NCI-H1105 treated with DMSO at 0.1 percent for 48 hours (cell line): ENCODE measurements at places on chromosomes 4 and X.

- no peak for DNase-seq
These were observed 548 bp downstream of the TLR1 start for GRCh38 chr4:38803833-38804653.

DNA sequence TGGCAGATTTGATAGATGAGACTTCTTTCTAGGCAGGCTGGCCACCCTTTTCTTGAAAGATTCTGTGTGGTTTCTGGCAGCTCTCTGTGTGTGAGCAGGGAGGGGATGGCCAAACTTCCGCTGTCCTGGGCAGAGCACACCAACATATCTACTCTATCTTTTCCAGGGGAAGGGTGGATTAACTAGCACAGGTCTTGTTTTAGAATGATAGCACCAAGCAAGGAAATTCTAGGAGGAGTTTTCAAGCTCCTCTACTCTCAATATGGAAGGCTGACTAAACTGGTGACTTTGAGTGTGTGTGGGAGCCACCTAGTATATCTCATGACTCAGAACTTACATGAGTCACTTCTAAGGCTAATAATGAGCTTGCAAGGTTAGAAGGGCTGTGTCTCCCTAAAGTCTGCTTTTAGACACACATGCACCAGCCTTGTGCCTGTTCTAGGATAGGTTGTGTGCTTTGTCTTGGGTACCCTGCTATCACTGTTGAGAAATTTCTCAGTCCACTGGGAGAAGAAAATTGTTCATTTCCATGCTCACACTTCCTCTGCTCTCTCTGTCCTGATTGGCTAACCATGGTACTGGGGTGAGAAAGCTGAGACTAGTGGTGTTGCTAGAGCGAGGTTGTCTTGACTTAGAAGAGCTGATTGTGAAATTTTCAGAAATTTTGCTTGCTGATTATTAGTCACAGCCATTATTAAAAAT is 72.9 kb downstream of the YIPF6 start:
- DNase-seq, result no peak

- peak; percentile 68 for DNase-seq
These were observed 4.5 kb upstream of the MAML3 start for GRCh38 chr4:140158365-140159030.

- DNase-seq, result peak; percentile 24
These were observed 808 bp downstream of the PRDM5 start for GRCh38 chr4:120921456-120922380.

DNA sequence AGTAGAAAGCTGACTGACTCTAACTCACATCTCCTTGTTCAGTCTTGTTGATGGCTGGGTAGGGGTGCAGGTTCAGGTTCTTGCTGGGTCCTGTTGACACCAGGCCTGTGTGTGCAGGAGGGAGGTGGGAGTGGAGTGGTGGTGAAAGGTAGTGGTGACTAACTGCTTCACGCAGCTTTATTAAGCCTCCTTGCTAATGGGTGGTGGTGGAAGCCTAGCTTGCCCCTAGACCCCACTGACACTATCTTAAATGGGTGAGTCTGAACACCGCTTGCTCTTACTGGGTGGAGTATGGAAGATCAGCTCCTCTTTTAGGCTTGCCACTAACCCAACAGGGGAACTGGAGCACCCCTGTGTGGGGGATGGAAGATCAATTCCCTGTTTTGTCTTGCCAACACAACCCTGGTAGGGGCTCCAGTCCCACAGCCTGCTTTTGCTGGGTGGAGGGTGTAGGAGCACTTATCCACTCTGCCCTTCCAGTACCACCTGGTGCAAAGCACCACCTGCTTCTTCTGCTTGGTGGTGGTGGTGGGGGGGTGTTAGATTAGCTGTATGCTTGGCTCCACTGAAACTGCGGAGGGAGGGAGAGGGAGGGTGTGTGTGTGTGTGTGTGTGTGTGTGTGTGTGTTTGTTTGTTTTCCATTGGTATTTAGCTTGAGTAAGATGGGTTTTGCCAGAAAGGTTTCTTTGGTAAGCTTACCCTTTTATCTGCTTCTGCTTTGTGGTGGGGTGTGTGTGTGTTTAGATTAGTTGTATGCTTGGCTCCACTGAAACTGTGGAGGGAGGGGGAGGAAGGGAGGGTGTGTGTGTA is 25.6 kb downstream of the KDM6A start:
- DNase-seq, result peak; percentile 6

- DNase-seq, result peak; percentile 58
These were observed 504 bp upstream of the RBM3 start for GRCh38 chrX:48573690-48574269.

- DNase-seq, result peak; percentile 54
These were observed 2.1 kb downstream of the LEF1 start for GRCh38 chr4:108166441-108167315.

- peak; percentile 25 for DNase-seq
These were observed 293.2 kb downstream of the FBXO8 start for GRCh38 chr4:173990126-173990868.

DNA sequence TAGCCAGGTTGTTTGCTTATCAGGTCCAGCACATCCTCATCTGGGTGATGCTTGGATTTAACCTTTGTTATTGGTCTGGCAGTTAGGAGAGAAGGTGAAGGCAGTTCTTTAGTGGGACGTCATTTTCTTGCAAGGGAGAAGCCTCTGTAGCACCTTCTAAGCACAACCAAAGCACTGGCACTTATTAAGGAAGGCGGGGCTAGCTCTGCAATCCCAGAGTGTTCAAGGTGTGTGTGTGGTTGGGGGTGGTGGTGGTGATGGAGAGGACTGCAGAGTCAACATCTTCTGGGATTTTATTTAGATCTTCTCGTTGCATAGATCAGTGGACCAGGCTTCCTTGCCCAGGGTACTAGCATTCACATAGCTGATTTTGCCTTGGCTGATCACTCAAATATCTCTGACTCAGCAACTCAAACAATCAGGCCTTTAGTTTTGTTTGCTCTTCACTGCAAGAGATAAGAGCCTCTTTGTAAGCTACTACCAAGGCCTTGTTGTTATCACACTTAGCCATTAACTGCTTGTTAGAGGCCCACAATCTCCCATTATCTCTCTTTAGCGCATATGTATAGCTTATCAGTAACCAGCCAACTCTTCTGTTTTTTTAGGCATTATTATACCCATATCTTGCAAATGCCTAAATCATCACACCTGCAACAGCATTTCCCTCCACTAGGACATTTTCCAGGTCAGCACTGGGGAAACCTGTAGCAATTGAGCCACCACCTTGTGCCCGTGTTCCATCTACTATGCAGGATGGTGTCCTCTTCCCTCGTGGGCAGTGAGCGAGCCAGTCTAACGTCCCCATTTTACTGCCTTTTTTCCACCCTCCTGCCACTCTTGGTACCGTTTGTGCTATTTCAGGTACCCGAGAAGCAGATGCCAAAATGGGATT is 36.5 kb upstream of the LINC00632 start:
- no peak for DNase-seq

GRCh38 chr4:144583658-144584057 is 62.3 kb upstream of the HHIP start:
- no peak for DNase-seq

- DNase-seq, result peak; percentile 40
These were observed 32.7 kb upstream of the MAGED1 start for GRCh38 chrX:51860679-51861078.

GRCh38 chr4:176256921-176257320 is 12.1 kb downstream of the ASB5 start:
- no peak for DNase-seq

DNA sequence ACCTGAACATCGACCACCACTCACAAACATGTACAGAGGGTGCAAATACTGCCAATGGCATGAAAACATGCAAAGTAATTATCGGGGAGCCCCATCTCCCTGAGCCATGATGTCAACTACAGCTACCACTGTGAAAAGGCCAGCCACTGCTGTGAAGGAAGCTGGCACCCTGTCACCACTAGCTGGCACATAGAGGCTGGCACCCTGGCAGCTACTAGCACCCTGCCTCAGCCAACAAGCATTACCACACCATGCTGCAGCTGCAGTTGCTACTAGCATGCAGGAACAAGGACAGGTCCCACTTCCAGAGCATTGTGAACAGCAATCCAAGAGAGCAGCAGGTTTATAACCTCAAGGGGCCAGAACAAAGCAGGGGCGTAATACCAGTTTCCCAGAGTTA is 81.4 kb downstream of the PRR32 start:
- DNase-seq, result no peak
